ENCODE measurements at places on chromosomes 16 and 17. TPM values are rescaled to one million over a fixed set of nuclear protein-coding genes. Genes with fewer than 3 reads are reported as not detected.
A peak's percentile ranks its signal among the peaks of the same experiment; 100 is the strongest.

- peaks cover 36% of the 10 kb centered on the region for H3K36me3 ChIP-seq
- no peak overlapping the region for H3K27ac ChIP-seq
- H3K27me3 ChIP-seq = no peaks in the 10 kb centered on the region
- peak; percentile 79 for DNase-seq
- peaks cover 13% of the 10 kb centered on the region for H3K4me1 ChIP-seq
- H3K4me3 ChIP-seq = no peak overlapping the region
Observed at GRCh38 chr17:43768382-43768781, 9.8 kb upstream of the SOST start.

DNA sequence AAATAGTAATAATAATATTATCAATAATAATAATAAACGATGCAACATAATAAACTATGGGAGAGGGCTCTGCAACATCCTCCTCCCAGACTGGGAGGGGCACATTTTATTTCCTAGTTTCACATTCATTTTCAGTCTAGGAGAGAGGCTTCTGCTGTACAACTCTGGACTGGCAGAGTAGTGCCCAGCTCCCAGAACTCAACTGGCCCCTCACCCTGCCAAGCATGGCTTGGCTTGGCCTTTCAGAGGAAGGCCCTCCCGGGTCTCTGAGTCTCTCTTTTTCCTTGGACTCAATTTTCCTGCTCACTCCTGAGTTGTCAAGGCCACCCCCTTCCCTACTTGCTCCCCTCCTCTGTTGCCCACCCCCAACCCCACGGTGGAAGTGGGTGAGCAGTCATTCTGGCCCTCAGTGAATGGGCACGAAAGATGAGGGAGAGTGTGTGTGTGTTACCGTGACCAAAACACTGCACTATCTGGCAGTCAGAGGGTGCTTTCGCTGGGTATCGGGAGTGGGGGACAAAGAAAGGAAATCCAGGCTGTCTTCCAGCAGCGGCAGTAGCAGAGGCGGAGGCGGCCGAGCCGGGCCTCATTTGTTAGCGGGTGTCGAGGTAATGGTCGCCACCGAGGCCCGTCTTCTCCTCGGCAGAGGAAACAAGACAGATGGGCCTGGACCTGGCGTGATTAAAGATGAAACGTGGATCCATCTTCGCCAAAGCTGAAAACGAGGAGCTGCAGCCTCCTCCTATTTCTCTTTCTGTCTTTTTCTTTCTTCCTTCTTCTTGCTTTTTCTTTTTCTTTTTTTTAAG, 2.3 kb downstream of the HOXB4 start:
- no peaks in the 10 kb centered on the region for H3K36me3 ChIP-seq
- DNase-seq = no peak
- H3K27ac ChIP-seq = peak overlapping the region; percentile 94
- peak overlapping the region; percentile 67 for H3K4me3 ChIP-seq

- no peaks in the 10 kb centered on the region for H3K4me1 ChIP-seq
- DNase-seq = no peak
- no peak overlapping the region for H3K27ac ChIP-seq
- no peaks in the 10 kb centered on the region for H3K36me3 ChIP-seq
- no peaks in the 10 kb centered on the region for H3K27me3 ChIP-seq
- H3K4me3 ChIP-seq = no peak overlapping the region
Observed at GRCh38 chr17:29753845-29754439, 131.2 kb upstream of the CORO6 start.

DNA sequence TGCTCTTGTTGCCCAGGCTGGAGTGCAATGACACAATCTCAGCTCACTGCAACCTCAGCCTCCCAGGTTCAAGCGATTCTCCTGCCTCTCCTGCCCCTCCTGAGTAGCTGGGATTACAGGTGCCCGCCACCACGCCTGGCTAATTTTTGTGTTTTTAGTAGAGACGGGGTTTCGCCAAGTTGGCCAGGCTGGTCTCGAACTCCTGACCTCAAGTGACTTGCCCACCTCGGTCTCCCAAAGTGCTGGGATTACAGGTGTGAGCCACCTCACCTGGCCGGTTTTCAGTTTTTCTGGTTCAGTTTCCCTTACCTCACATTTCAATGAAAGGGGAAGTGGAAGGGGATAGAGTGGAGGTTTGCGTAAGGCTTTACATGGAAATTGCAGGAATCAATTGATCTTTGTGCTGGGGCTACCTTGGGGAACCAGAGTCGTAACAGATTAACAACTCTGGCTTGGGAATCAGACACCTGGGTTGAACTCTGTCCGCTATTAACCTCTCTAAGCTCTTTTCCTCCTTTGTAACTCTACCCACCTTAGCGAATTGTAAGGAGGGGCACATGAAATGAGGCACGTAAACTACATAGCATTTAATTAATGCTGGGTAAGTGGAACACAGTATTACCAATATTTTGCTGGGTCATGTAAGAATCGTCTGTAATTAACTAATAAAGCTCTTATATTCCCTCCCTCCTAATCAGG, 3.2 kb downstream of the MPV17L start:
- peaks cover 4% of the 10 kb centered on the region for H3K4me1 ChIP-seq
- DNase-seq = no peak
- H3K36me3 ChIP-seq = peaks cover 24% of the 10 kb centered on the region
- H3K4me3 ChIP-seq = no peak overlapping the region

The TMEM204 gene
- 38.0 TPM for total RNA-seq

The PYDC1 gene
- not detected for total RNA-seq

DNA sequence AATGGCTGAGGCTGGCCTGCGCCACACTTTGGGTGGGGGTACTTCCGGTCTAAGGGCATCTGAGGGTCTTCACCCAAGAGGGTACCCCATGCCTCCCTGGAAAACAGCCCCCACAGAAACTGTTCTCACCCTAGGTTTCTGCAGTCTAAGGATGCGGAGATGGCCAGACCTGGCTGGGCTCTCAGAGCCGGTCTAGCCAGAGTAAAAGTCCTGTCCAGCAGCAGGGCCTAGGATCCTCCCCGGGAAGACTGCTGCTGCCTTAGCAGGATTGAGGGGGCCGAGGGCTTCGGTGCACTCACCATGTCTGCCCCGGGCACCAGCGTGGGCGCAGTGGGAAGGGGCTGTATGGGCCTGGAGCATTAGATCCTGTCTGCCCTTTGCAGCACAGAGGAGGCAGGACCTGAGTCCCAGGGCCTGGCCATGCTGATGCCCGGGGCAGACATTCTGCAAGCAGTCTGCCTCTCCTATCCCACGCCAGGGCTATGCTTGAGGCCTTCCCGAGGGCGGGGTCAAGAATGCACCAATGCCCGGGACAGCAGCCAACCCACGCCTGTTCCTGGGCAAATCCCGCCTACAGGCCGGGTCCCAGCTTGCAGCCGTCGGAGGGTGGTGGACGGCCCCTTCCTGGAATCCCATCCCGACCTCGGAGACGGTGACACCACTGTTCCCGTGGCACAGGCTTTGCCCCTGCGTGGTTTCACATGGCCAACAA, 54.7 kb downstream of the CBFA2T3 start:
- no peak overlapping the region for H3K4me3 ChIP-seq
- H3K27me3 ChIP-seq = peaks cover 27% of the 10 kb centered on the region
- H3K36me3 ChIP-seq = no peaks in the 10 kb centered on the region
- peaks cover 24% of the 10 kb centered on the region for H3K4me1 ChIP-seq

DNA sequence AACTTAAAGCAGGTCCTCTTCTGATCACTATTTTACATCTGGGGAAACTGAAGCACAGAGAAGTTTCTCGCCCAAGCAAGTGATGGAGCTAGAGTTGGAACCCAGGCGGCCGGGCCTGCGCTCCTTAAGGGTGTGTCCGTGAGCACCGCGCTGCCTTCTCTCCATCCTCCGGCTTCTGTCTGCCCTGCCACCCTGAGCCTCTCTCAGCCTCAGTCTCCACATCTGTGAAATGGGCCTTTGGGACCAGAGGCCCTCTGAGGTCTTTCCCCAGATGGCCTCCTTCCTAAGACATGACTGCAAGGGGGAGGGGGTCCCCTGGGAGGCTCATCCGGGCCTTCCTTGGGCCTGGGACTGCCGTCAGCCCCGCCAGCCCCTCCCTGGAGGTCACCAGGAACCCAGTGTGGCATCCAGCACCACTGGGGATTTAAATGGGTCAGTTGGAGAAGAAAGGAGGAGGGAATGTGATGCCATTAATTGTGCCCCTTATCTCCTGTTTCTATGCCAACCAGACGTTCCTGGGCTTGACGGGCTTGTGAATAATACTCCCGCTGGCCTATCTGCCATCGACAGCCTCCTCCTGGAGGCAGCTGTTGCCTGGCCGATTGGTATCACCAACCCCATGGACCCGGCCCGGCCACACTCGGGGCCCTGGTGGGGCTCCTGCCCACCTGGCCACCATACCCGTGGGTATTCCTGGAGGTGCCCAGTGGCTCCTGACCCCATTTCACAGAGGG, 5.1 kb downstream of the ZFPM1 start:
- no peak overlapping the region for H3K4me3 ChIP-seq
- H3K4me1 ChIP-seq = peaks cover 28% of the 10 kb centered on the region
- no peak overlapping the region for H3K27ac ChIP-seq

GRCh38 chr17:79192503-79193351, 118.1 kb downstream of the ENGASE start:
- no peaks in the 10 kb centered on the region for H3K36me3 ChIP-seq
- no peak overlapping the region for H3K4me3 ChIP-seq
- no peaks in the 10 kb centered on the region for H3K4me1 ChIP-seq
- H3K27me3 ChIP-seq = peaks cover 6% of the 10 kb centered on the region
- no peak overlapping the region for H3K27ac ChIP-seq
- no peak for DNase-seq

GRCh38 chr16:69397821-69398521, 12.2 kb upstream of the TERF2 start:
- DNase-seq = no peak
- H3K4me1 ChIP-seq = peaks cover 9% of the 10 kb centered on the region
- peak overlapping the region; percentile 80 for H3K27ac ChIP-seq
- no peaks in the 10 kb centered on the region for H3K27me3 ChIP-seq
- no peaks in the 10 kb centered on the region for H3K36me3 ChIP-seq

DNA sequence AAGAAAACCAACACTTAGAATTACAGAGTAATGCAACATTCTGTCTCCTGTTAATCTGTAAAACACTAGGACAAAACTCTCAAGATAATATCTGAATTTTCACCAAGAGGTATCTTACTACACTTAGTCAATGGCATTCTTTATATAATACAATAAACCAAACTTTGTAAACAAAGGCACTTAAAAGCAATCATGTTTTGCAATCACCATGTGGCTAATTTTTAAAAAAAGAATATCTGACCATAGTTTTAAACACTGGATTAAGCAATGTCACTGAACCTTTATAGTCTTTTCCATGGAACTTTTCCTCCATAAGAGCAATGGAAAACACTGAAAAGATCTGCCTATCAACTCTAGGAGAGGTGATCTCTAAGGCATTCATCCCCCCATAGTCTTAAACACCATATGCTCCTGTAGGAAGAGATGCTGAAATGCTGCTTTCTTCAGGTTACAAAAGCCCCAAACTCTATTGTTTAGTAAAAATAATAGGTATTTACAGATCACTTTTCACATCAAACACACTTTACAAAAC, 144.2 kb upstream of the CORO6 start:
- no peak overlapping the region for H3K27ac ChIP-seq
- no peaks in the 10 kb centered on the region for H3K27me3 ChIP-seq
- H3K36me3 ChIP-seq = no peaks in the 10 kb centered on the region
- DNase-seq = no peak
- H3K4me1 ChIP-seq = no peaks in the 10 kb centered on the region

DNA sequence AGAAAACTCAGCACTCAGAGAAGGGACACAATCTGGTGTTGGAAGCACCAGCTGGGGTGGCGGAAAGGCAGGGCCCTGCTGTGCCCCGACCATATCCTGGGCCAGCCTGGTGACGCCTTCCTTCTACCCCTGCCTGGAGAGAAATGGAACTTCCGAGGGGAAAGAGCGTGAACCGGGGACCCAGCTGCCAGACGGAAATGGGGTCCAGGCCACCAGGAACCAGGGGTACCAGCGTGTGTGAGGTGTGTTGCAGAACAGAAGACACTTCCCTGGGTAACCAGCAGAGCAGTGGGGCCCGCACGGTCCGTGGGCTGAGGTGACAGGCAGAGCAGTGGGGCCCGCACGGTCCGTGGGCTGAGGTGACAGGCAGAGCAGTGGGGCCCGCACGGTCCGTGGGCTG, 6.8 kb downstream of the RAB40B start:
- H3K27ac ChIP-seq = no peak overlapping the region
- no peak for DNase-seq
- no peaks in the 10 kb centered on the region for H3K27me3 ChIP-seq
- H3K4me1 ChIP-seq = peaks cover 1% of the 10 kb centered on the region

The SLC52A1 gene
- not detected for total RNA-seq

The CCDC144A gene
- 10.5 TPM for total RNA-seq

The FOXN1 gene
- not detected for total RNA-seq

GRCh38 chr16:15674571-15674970, 24.5 kb downstream of the NDE1 start:
- no peak for DNase-seq
- H3K27me3 ChIP-seq = no peaks in the 10 kb centered on the region
- no peak overlapping the region for H3K4me3 ChIP-seq

The C16orf87 gene
- 5.0 TPM for total RNA-seq
